Ammon's horn (tissue), 1 donor: ENCODE measurements at places on chromosomes 12 and 14.

GRCh38 chr12:53483225-53483978, 15.9 kb downstream of the MAP3K12 start:
- DNase-seq, result no peak

DNA sequence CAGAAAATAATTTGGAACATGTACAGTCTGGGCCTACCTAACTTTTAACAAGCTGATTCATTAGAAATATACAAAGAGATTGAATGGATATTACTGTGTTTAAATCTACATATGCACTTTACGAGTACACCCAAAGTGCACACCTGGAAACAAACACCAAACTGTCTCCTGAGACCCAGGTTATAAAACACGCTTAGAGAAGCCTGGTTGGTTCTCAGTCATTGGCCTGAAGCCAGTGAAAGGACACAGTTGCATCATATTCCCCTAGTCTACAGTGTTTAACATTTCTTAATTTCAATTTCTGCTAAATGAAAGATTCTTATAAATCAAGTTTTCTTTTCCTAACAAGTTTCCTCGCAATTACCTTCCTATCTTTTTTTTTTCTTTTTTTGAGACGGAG, 209.5 kb downstream of the FBXL14 start:
- DNase-seq, result no peak

DNA sequence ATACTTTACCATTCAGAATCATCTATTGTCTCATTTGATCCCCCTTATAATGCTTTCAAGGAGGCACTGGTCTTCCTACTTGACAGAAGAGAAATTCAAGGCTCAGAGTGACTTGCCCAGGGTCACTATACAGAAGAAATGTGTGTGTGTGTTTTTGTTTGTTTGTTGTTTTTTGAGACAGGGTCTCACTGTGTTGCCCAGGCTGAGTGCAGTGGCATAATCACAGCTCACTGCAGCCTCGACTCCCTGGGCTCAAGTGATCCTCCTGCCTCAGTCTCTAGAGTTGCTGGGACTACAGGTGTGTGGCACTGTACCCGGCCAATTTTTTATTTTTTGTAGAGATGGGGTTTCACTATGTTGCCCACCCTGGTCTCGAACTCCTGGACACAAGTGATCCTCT, 22.9 kb downstream of the IRF2BPL start:
- no peak for DNase-seq

- no peak for DNase-seq
Observed at GRCh38 chr12:84696281-84696680, 216.3 kb downstream of the SLC6A15 start.

DNA sequence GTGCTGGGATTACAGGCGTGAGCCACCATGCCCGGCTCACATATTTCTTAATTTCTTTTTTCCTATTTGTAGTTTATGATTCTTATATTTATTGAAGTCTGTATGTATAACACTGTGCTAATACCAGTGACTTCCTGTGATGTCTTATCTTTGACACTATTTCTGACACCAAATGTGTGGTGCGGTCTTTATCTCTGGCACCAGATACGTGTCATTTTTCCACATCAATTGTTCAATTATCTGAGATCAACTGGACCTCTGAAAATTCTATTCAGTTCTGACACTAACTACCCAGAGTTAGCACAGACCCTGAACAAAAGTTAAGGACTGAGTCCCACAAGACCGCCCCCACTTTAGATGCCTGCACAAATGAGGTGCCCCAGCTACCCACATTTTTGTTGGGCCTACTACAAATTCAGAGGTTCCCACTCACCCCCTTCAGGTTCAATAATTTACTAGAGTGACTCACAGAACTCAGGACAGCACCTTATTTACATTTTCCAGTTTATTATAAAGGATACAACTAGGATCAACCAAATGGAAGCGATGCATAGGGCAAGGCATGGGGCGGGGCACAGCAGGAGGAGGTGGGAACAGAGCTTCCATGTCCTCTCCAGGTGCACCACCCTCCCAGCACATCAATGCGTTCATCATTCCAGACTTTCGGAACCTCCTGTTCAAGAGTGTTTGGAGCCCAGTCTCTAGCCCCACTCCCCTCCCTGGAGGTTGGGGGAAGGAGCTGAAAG, 11.6 kb upstream of the SRSF9 start:
- DNase-seq, result no peak

GRCh38 chr14:68757618-68758081, 35.2 kb downstream of the ZFP36L1 start:
- DNase-seq, result peak; percentile 67
